ENCODE measurements at places on chromosomes 12 and 14.

- no peak for DNase-seq
Measured at GRCh38 chr14:34302654-34303053, 159.4 kb downstream of the SPTSSA start.

DNA sequence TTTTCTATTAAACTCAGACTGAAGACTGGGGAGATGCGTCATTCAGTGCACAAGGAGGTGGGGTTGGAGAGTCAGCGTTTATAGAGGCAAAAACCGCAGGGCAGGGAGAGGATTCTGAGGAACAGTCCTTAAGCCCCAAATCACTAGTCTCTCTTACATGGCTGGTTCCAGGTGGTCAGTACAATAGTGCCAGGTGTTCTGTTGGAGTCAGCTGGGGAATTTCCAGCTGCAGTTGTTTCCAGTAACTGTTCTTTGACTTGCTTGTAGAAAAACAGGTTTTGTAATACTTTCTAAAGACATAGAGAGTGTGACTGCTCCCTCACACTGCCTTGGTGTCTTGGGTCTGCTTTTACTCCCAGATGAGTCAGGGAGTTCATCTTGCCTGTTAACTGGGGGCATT lies 192.2 kb downstream of the TMTC3 start:
- no peak for DNase-seq

DNA sequence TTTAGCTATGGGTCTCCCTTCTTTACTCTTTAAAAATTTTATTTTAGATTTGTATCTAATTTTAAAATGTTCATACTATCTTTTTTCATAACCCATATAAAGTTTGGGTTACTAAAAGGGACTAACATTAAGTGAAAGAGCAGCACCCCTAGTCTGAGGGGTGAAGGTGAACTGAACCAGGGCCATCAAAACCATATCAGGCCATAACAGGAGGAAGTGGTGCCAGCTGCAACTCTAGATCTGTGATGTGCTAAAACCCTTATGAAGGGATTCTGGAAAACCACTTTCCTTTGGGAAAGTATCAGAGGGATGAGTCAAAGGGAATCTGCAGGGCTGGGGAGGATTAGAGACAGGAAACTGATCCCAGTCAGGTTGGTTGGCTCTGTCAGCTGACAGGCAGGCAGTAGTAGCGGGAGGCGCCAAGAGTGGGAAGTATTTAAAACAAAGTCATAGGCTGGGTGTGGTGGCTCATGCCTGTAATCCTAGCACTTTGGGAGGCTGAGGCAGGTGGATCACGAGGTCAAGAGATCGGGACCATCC lies 162.5 kb downstream of the PPM1H start:
- DNase-seq: no peak

GRCh38 chr12:85759623-85760022 lies 76.6 kb downstream of the RASSF9 start:
- DNase-seq: no peak

GRCh38 chr12:66176105-66176900 lies 6.5 kb upstream of the TMBIM4 start:
- no peak for DNase-seq

GRCh38 chr12:106345746-106346145 lies 11.8 kb upstream of the POLR3B start:
- no peak for DNase-seq

DNA sequence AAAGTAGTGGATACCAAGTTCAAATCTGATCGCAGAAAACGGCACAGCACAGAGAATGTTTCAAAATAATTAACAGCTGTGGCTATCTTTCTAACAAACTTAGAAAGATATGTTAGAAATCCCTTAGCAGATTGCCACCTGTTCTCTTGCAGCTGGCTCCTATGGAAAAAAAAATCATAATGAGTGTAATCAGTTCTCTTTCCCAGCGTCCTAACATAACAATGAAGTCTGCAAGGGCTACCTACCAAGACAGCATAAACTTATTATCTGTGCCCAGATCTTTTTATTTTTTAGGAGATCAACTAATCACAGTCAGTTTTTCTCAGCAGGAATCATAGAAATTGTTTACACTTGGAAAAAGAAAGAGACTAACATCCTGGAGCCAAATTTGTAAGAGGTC lies 358.6 kb upstream of the FOXG1 start:
- DNase-seq: no peak

Data from activated CD4-positive, alpha-beta T cell treated with anti-CD3 and anti-CD28 coated beads, Interleukin-2, amount 50 U/mL, for 48 hours (primary cell).